ENCODE measurements at places on chromosomes 2 and 18. TPM values are rescaled to one million over a fixed set of nuclear protein-coding genes. Genes with fewer than 3 reads are reported as not detected.

GNLY gene
- 0.92 TPM for total RNA-seq

DNA sequence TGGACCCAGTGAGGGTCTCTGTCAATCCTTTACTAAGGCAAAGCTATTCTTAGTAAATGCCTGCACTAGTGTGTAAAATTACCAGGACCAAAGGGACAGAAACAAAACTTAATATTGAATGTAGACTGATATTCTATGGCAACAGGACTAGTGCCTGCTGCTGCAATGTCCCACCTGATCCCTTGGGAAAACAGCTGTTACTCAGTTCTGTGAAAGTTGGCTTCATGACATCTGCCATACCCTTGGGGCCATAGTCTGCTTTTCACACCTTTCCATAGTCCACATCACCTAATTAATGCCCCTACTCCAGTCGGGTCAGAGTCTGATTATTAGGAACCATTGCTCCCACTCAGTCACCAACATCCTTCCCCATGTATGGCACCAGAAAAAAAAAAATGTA is 14.5 kb downstream of the DNAJC27 start:
- H3K36me3 ChIP-seq: no peaks in the 10 kb centered on the region
- no peak for DNase-seq
- no peaks in the 10 kb centered on the region for H3K27me3 ChIP-seq

DNA sequence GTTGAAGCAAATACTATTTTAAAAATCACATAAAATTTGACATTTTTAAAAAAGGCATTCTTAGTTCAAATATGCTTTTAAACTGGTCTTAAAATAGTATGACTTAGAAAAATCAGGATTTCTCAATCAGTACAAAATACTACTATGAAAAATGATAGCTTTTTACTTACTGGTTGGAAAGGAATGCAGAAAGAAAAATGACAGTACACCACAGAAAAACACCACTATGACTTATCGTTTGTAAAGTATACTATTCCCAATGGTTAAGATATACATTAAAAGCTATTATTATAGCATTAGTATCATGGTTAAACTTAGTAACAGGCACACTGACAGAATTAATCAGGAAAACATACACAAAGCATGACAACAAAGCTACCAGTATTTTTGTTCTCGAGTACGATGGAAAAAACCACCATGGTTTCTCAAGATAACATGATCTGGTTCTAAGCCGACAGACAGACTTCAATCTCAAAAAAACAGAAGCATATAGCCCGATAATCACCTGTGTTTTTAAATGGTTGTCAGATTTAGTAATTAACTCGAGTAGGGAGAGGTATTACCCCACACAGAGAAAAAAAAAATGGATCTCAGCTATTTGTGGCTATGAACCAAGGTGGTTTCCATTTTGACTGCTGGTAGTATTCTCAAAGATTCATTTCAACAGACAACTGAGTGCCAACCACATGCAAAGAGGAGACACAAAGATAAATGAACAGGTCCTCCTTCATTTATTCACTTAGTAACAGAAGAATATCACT is 39.1 kb downstream of the CUL3 start:
- H3K27me3 ChIP-seq: no peaks in the 10 kb centered on the region
- no peak for DNase-seq
- no peak overlapping the region for H3K4me3 ChIP-seq
- H3K36me3 ChIP-seq: no peaks in the 10 kb centered on the region
- no peak overlapping the region for H3K27ac ChIP-seq

TMEM247 gene
- not detected for total RNA-seq

DNA sequence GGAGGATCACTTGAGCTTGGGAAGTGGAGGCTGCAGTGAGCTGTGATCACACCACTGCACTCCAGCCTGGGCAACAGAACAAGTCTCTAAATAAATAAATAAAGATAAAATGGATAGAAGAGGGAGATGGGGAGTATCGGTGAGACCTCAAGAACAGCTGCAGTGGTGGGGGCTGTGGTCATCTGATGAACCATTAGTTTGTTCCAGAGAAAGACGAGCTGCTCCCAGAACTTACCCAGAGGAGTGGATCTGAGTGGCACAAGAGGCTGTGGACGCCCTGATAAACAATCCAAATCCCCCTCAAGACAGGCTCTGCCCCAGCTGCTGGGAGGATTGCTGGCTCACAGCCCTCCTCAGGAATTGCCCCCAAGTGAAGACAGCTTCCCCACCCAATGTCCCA is 26.7 kb downstream of the TMEM127 start:
- H3K4me3 ChIP-seq: no peak overlapping the region
- H3K4me1 ChIP-seq: no peaks in the 10 kb centered on the region
- no peaks in the 10 kb centered on the region for H3K27me3 ChIP-seq
- no peaks in the 10 kb centered on the region for H3K36me3 ChIP-seq
- DNase-seq: no peak

Measured in adrenal gland (tissue), 19 donors.